ENCODE measurements at places on chromosomes 2 and 18.

DNA sequence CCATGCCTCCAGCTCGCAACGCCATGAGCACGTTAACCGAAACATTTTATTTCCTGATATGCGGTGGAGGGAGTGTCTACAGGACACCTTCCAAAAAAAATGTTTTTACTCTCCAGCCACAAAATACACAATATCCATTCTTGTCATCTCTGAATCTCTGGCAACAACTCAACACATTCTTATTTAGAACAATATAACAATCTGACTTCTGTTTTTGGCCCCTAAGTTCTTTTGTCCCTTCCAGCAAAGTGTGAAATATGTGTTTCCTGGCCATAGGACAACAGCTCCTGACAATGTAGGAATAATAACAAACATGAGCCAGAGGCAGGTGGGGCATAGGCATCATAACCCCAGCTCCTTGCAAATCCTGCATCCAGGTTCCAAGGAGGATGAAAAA is 163.0 kb downstream of the DDX1 start:
- no peak for DNase-seq

- no peak for DNase-seq
Measured at GRCh38 chr2:131659168-131659572, 131.5 kb downstream of the CCDC74A start.

DNA sequence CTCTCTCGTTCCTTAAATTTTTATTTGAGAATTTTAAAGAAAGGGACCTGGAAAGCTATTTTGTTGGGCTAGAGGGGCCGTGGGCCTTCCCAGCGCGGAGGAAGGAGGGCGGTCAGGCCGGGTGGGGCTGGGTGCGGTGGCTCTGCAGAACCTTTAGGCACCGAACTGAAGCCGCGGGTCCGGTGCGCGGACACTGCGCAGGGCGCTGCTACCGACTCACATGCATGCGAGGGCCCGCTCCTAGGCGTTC is 1.6 kb upstream of the TWIST2 start:
- no peak for DNase-seq

GRCh38 chr2:234447963-234448362 is 48.9 kb downstream of the ARL4C start:
- DNase-seq, result no peak

GRCh38 chr2:42060718-42061619 is 13.1 kb downstream of the PKDCC start:
- no peak for DNase-seq

DNA sequence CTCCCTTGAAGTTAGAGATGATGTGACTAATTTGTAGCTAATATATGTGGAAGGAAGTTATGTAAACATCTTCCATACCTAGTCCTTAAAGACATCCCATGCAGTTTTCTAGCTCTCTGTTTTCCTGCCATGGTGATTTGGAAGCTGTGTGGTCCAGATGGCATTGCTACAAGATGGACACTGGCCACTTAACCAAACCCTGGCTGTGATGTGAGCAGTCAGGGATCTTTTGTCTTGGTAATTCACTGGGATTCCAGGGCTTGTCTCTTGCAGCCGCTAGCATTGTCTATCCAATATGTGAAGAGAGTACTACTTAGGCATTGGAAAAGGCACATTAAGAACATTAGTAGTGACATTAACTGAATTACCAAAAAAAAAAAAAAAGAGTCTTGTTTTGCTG is 139.9 kb upstream of the DOCK10 start:
- DNase-seq, result no peak

GRCh38 chr2:161979490-161979889 is 94.5 kb downstream of the DPP4 start:
- DNase-seq, result no peak

DNA sequence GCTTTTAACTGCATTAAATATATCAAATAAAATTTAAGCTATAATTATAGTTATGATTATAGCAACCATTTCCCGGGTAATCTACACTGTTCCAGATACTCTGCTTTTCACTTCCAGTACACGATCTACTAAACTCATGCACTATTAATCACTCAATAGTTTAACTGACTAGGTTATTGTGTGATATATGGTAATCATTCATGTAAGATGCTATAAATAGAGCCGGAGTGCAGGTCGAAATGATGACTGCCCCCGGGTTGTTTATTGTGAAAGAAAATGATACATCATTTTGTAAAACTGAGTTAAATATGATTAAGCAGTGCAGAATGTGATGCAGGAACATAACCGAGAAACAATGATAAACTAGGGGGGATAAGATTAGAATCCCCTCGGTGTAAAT is 434.6 kb upstream of the DSEL start:
- no peak for DNase-seq

GRCh38 chr2:162520959-162521358 is 177.0 kb downstream of the GCA start:
- DNase-seq, result no peak

DNA sequence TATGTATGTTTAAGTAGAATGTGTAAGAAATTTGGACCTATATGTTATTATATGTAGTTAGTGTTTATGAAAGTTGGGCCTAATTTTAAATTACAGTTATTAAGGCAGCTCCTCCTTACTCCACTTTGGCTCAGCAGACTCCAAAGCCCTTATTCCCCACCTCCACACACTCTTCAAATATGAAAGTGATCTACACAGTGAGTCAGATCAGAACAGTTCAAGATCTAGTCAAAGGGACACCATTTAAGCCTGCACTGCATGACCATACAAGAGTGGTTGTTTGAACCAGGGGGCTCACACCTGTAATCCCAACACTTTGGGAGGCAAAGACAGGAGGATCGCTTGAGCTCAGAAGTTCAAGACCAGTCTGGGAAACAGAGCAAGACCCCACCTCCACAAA is 21.2 kb upstream of the PMAIP1 start:
- no peak for DNase-seq

GRCh38 chr18:74775239-74775638 is 177.6 kb downstream of the ZNF407 start:
- no peak for DNase-seq

- no peak for DNase-seq
Measured at GRCh38 chr2:238791354-238791753, 56.5 kb upstream of the TWIST2 start.

DNA sequence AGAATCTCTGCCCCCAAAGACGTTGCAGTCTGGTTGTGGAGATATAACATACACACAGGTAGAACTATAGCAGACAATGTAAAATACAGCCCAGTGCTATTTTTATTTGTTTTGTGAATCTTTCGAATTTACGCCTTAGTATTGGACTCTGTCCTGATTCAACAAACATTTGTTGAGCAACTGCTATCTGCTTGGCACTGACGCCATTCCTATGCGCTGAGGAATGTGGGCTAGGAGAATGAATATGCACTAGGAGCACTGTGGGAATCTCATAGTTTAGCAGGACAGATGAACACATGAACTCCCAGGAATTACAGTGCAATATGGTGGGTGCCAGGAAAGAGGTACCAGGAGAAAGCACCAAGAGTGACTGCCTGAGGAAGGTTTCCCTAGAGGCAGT is 181.7 kb upstream of the SIX3 start:
- DNase-seq, result no peak

DNA sequence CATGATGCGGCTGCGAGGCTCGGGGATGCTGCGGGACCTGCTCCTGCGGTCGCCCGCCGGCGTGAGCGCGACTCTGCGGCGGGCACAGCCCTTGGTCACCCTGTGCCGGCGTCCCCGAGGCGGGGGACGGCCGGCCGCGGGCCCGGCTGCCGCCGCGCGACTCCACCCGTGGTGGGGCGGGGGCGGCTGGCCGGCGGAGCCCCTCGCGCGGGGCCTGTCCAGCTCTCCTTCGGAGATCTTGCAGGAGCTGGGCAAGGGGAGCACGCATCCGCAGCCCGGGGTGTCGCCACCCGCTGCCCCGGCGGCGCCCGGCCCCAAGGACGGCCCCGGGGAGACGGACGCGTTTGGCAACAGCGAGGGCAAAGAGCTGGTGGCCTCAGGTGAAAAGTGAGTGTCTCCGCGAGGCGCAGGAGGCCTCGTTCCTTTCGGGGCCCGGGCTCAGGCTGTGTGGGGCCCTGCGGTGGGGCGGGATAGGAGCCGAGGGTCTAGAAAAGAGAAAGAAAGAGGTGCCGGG is 520 bp downstream of the GLS start:
- no peak for DNase-seq

- DNase-seq, result no peak
Measured at GRCh38 chr18:44474067-44474411, 206.6 kb upstream of the SETBP1 start.

DNA sequence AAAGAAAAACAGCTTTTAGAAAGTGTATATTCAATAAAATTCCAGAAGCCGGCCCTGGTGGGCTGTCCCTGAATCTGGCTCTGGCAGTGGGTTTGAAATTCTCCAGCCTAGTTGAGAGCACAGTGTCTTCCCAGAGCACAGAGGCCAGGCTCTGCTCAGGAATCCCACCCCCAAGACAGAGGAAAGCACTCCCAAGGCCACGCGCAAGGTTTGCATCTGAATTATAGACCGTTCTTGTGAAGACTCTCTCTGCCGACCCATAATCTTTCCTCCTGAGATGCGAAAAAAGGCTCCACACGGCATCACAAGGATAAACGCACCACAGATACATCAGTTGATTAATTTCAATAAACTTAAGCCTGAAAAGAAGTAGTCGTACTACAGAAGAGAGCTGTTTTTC is 342.2 kb downstream of the CMPK2 start:
- no peak for DNase-seq

DNA sequence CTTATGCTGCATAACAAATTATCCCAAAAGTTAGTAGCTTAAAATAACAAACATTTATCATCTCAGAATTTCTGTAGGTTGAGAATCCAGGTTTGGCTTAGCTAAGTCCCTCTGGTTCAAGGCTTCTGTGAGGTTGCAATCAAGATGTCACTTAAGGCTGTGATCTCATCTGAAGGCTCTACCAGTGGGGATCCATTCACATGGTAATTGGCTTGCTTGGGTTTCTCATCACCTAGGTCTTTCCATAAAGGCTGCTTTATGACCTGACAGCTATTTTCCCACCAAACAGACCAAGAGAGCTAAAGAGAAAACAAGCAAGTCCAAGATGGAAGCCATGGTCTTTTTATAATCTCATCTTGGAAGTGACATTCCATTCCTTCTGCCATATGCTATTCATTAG is 137.3 kb downstream of the DTNA start:
- no peak for DNase-seq

- DNase-seq, result no peak
Measured at GRCh38 chr2:83103613-83104012, 1355.5 kb downstream of the SUCLG1 start.

DNA sequence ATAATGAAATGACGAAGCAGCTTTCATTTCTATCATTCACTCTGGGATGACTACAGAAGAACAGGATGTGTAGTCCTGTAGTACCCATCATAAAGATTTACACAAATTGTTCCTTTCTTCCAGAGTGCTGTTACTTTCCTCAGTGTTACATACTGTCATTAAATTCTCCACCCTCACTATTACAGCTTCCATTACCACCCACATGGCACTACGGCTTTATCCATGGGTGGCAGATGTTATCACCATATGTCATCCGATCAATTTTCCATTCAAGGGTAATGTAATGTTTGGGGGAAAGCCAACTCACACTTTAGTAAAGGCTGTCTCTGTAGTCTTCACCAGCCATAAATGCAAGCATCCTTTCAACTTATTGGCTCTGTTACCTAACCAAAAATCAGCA is 7.1 kb upstream of the CSRNP3 start:
- DNase-seq, result no peak

GRCh38 chr2:96859099-96859649 is 1.4 kb upstream of the ANKRD39 start:
- DNase-seq, result no peak

DNA sequence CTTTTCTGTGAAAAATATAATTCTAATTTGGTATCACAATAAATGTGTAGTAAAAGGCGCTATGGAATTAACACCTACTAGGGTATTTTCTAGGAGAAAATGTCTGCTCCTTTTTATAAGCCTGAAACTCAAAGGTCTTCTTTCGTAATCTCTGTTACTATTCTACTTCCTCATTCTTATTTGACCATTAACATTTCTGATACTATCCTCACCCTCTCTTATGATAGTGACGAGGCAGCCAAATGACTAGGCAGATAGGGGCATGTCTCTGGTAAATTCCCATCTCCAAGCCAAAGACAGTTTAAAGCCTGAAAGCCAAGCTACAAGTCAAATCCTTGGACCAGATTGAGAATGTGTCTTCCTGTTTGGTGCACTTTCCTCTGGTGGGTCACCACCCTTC is 251.7 kb downstream of the LRRTM4 start:
- no peak for DNase-seq

DNA sequence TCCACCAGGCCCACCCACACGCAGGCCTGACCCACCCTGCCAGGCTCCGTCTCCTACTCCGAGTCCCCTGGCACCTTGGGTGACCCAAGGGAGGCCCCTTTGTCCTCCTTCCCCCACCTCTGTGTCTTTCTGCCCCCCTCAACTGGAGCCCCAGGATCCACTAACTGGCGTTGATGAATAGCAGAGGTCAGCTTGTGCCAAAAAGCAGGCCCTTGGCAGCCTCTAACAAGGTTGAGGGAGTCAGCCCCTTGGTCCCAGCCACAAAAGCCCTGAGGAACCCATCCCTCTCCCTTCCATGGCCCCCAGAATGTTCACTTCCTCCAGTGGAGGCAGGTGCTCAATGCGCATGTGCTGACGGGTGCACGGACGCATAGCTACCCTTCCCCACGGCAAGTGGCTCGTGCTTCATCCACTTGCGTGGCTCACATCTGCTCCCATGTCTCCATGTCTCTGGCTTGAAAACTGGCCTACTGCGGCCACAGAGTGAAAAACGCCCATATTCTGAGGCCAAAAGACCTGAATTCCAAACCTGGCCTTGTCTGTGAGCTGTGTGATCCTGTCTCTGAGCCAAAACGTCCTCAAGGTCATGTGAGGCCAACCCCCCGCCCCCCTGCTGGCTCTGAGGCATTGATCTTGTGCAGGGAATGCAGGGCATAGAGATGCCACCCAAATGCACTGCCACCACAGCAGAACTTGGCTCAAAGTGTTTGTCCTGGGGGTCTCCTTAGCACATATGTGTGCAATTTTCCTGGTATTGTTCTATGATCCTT is 19.0 kb upstream of the PTMA start:
- DNase-seq, result no peak

DNA sequence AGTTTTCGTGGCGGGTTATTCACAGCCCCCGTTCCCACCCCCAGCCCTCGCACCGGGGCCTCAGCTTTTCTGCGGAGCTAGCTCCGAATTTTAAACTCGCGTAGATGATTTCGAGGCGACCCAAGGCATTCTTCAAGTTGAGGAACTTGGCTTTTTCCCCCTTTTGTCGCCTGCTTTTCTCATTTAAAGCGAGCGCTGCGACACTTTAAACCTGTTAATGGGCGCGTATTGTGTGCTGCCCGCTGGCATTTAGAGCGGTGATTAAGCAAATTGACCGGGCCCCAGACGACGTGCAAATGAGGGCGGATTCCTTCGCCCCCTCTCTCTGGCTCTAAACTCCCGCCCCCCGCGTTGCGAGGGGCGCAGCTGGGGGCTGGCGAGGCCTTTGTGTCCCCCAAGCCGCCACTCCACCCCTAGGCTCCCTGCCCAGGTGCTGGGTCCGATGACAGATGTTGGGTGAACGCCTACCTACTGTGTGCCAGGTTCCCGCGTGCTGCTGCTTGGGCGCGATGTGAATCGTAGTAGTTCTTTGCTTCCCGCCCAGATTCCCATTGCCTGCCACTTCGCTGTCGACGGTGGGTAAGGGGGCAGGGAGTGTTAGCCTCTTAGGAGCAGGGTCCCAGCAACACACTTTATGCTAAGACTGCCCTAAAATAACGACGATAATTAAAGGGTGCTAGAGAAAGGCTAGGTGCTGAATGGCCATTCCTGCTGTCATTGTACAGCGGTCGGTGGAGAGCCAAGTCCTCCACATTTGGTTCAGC is 1.9 kb downstream of the TCF7L1 start:
- no peak for DNase-seq

GRCh38 chr18:31738460-31739407 is 21.9 kb downstream of the SLC25A52 start:
- peak; percentile 65 for DNase-seq

GRCh38 chr18:55781481-55781957 is 193.5 kb upstream of the TCF4 start:
- no peak for DNase-seq

Measured in HCT116 (cell line).